Activated T-cell treated with anti-CD3 and anti-CD28 coated beads, Interleukin-2, amount 50 U/mL, for 1 hour (primary cell): ENCODE measurements at places on chromosomes 6 and 20.

DNA sequence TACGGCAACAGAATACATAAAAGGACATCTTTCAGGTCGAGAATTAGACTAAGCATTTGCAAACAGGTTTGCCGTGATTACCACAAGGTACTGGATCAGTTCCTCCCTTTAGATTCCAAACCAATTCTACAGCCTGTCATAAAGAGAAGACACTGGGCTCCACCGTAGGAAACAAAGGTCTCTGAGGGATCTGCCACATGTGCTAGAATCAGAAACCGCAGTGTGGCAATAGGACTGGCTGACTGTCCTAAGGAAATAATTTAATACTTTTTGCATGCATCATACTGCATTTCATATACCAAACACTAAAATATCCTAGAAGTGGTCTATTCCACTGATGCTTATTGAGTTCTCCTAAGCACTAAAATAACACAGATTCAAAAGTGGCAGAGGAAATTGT, 59.2 kb downstream of the POPDC3 start:
- DNase-seq, result no peak

DNA sequence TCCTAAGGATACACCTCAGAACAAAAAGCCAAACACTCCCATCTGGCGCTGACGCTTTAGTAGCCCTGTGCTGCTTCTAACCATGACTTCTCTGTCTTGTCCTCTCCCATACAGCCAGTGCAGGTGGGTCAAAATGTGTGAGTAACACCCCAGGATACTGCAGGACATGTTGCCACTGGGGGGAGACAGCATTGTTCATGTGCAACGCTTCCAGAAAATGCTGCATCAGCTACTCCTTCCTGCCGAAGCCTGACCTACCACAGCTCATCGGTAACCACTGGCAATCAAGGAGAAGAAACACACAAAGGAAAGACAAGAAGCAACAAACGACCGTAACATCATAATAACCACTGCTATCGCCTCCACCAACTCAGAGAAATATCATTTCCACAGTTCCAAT, 1.4 kb downstream of the DEFB132 start:
- no peak for DNase-seq

- DNase-seq, result peak; percentile 53
Observed at GRCh38 chr6:166626177-166627032, 646 bp downstream of the RPS6KA2 start.

DNA sequence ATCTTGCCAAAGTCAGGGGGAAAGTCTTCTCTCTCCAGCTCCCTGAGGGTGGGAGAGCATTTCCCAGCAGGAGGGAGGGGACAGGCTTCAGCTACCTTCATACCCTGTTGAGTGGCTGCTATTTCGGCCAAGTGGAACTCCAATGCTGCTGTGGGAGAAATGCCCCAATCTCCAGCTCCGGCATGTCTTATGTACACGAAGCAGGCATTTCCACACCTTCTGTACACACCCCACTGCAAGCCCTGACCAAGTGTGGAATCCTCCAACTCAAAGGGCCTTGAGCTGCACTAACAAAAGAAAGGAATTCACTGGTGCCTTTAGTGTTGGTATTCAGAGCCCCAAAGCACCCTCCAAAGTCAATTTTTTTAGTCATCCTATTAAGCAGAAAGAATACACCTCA, 313.6 kb upstream of the NT5E start:
- no peak for DNase-seq

DNA sequence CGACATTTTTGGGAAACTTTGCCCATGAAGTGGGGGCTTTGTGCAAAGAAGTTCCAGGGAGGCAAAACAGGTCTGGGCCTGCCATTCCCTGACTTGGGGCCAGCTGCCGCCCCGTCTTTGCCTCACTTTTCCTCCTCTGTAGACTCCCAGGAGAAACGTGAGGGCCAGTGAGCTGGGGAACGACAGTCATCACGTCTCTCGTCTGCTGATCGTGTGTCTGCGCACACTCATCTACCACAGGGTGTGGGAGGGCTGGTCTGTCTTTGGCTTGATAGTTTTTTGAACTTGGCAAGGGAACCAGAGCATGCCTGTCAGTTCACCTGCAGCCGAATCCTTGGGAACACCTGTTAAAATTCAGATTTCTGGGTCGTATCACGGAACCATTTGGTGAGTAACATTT, 8.5 kb downstream of the GHRH start:
- DNase-seq, result no peak

GRCh38 chr20:10873026-10873425, 199.2 kb upstream of the JAG1 start:
- DNase-seq, result no peak

DNA sequence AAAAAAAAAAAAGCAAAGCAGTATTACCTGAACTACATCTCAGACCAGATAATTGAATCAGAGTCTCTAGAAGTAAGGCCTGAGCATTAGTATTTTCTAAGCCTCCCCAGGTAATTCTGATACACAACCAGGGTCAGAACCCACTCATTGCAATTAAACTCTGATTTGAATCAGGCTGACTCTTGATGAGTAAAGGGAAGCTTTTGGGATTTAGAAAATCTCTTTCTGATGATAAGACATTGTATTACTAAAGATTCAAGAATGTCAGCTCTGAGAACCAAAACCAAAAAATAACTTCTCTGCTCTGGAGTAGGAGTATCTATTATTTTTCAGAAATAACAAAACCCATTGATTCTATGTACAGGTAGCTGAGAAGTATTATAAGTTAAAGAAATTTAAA, 100.1 kb upstream of the COL21A1 start:
- DNase-seq, result no peak

GRCh38 chr6:26195924-26196845, 109.0 kb downstream of the HFE start:
- peak; percentile 46 for DNase-seq

GRCh38 chr6:93266116-93266817, 153.1 kb downstream of the EPHA7 start:
- no peak for DNase-seq

- no peak for DNase-seq
Observed at GRCh38 chr6:129248946-129249345, 366.0 kb downstream of the LAMA2 start.

DNA sequence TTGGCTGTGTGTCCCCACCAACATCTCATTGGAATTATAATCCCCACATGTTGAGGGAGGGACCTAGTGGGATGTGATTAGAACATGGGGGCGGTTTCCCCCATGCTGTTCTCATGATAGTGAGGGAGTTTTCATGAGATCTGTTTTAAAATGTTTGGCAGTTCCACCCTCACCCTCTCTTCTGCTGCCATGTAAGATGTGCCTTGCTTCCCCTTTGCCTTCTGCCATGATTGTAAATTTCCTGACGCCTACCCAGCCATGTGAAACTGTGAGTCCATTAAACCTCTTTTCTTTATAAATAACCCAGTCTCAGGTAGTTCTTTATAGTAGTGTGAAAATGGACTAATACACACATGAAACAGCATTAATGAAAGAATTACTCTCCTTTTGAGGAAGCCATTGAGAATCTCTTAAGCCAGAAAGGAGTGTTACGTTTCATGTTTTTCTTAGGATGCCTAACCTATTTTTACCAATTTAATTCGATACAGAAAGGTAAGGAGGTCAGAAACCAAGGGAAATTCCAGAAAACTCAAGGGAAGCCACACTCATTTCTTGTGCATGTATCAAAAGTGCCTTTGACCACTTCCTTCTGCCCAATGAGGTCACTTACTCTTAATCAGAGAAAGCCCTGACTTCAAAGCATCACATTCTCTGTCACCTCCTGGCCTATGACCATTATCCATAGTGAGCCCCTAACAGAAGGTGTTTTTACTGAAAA, 24.7 kb upstream of the HINT3 start:
- DNase-seq, result no peak

GRCh38 chr6:39208223-39208739, 21.0 kb downstream of the KCNK5 start:
- DNase-seq, result no peak

GRCh38 chr20:55538261-55538908, 466.9 kb downstream of the CBLN4 start:
- DNase-seq, result no peak

DNA sequence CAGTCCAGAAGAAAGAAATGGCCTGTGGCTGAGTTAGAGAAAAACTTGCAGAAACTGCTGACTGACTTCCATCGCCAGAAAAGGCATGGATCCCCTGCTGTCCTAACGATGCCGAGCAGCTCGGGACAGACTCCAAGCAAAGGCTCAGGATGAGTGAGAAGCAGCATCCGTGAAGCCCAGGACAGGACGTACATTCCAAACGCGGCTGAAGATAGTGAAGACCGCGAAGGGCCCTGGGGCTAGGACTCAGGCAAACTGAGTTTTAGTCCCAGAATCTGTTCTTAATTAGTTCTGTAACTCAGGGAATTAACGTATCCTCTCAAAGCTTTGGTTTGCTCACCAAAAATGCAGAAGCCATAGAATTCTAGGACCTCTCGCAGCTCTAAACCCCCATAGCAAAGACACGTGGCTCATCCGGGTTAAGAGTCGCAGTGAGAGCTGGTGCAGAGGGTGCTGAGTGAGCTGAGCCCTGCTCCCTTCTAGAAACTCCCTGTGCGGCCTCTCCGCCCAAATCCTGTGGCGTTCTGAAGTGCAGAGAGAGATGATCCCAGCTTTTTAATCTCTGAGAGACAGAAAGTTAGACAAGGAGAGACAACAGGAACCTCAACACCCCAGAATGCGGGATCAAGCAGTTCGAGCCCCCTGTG, 132.9 kb upstream of the THBS2 start:
- no peak for DNase-seq

- no peak for DNase-seq
Observed at GRCh38 chr6:94548201-94548600, 1029.1 kb upstream of the MANEA start.

DNA sequence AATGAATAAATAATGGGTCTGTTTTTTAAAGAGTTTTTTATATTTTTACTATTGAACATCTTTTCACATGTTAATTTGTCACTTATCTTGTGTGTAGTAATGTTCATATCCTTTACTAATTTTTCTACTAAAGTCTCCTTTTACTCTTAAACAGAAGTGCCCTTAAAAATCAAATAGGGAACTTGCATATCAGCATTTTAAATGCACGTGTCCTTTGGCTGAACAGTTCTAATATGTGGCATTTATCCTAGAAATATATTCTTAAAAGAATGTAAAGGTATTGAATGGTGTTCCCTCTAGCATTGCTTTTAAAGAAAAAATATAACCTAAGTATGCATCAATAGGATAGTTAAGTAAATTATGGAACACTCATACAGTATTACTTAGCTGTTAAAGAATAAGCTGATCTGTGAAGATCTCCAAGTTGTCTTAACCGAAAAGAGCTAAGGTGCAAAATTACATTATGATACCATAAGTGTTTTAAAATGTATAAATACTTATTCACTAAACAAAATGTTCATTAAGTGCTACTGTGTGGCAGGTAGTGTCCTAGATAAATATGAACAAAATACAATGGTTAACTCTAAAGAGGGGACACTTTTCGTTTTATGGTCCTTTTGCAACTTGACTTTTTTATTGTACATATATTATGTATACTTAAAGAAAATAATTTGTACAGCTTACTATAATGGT, 631 bp upstream of the PGBD1 start:
- no peak for DNase-seq

GRCh38 chr6:3162565-3163247, 5.4 kb upstream of the TUBB2A start:
- DNase-seq, result peak; percentile 73

- no peak for DNase-seq
Observed at GRCh38 chr6:1468126-1468525, 78.8 kb downstream of the FOXF2 start.

DNA sequence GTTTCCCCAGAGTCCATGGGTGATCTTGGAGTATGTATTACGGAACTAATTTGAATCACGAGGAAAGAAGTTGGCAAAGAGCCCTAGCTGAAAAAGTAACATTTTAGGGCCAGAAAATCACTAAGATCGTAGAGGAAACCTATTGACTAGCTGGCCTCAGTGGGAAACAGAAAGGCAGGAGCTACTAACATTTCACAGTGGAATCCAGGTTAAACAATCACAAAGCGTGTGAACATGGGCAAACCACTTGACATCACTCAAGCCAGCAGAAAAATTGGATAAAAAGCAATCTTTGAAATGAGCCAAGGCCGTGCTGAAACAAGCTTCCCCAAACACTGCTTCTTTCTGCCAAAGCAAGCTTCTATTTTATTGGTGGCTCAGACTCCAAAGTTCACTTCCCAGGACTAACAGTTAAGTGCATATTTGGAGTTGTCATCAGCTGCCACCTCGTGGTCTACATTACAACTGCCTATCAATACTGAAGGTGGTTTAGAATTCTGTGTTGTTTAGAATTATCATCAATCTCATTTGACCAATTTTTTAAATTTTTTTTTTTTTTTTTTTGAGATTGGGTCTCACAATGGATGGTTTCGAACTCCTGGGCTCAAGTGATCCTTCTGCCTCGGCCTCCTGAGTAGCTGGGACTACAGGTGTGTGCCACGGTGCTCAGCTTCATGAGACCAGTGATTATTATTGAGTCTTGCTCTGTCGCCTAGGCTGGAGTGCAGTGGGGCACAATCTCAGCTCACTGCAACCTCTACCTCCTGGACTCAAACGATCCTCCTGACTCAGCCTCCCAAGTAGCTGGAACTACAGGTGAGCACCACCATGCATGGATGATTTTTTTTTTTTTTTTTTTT, 10.6 kb downstream of the RPS10 start:
- no peak for DNase-seq

DNA sequence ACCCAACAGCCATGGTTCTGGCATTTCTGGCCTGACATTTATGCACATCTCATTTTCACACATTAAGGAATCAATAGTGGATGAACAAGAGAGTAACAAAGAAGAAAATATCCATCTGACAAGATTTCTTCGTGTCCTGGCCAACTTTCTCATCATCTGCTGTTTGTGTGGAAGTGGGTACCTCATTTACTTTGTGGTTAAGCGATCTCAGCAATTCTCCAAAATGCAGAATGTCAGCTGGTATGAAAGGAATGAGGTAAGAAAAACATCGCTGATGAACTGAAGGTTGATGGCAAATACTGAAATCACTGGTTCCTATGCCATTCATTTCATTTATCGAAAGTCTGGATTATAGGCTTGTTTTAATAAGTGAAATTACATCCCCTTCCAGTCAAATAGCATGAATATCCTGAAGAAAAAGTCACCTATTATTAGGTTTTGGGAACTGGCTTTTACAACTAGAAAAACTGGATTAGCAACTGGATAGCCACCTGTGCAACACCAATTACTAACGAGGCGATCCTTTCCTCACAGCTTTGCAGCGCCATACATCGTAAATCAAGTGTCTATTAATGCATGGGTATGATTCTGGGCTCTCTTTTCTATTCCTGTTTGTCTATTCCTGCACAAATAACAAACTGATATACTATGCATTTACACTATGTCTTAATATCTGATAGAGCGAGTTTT, 50.2 kb upstream of the NOP56 start:
- DNase-seq, result no peak

DNA sequence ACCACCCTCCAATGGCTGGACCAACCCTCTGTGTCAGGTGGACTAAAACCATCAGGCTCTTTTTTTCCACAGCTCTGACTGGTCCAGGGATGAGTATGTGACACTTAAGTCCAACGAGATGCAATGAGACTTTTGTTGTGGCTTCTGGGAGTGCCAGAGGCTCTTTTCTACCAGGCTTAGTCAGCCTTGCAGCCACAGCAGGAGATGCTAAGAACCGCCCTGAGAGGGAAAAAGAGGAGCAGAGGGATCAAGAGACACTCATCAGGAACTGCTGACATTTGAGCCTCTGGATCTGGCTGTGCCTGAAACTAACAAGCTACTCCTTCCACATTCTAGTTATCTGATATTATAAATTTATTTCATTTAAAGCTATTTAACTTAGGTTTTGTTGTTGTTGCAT, 270.9 kb upstream of the SULF2 start:
- DNase-seq, result no peak
